ENCODE measurements at places on chromosomes 2 and 18. TPM values are rescaled to one million over a fixed set of nuclear protein-coding genes. Genes with fewer than 3 reads are reported as not detected.

The CRYGC gene
- not detected for total RNA-seq

The MC2R gene
- not detected for total RNA-seq

The MTA3 gene
- total RNA-seq = 35.6 TPM

The GAREM1 gene
- 3.3 TPM for total RNA-seq

The CRYGA gene
- not detected for total RNA-seq

The GALR1 gene
- not detected for total RNA-seq

The KANSL3 gene
- 28.4 TPM for total RNA-seq

The SERPINB13 gene
- not detected for total RNA-seq

The SFTPB gene
- total RNA-seq = 0.13 TPM

The GAD1 gene
- 0.61 TPM for total RNA-seq

The REG1B gene
- not detected for total RNA-seq

The RGPD4 gene
- 0.08 TPM for total RNA-seq

The RTP5 gene
- total RNA-seq = not detected

All from A549 treated with CORT108297 at 1 μM for 4 hours (cell line).